ENCODE measurements at places on chromosomes 11 and 22.
A peak's percentile ranks its signal among the peaks of the same experiment; 100 is the strongest.

DNA sequence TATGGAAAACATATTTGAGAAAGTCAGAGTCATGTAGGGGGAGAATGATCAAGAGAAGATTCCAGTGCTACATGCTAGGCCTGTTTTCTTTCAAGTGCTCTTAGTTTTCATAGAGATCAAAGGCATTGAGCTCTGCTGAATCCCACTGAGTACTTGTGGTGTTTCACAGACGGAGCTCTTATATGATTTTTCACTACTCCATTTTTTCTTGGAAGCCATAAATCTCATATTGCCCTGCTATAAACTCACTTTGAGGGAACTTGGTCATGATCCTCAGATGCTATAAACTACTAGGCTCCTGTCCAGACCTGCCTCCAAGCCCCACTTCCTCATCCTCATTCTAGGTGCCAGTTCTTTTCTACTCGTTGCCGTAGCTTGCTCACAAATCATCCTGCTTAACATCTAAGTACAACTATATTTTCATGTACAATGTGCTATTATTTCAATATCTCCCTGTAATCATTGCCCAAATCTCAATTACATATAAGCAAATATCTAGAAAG is 180.8 kb upstream of the CCDC179 start:
- DNase-seq: no peak

DNA sequence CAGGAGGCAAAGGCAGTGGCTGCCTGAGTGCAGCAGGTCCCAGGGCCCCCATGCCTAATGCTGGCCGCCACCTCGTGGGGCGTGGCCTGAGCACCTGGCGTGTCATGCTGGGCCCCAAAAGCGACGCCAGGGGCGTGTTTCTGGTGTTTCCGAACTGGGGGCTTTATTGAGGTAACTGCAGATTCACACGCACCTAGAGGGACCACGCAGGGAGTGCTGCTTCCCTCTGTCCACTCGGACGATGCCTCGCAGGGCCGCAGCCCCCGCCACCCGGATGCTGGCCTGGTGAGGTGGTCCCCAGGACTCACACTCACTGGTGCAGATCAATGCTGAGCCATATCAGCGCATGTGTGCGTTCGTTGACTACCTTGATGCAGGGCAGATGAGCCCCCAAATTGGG is 736.2 kb downstream of the BRD1 start:
- no peak for DNase-seq

GRCh38 chr11:20388096-20389055 is 860 bp downstream of the PRMT3 start:
- peak; percentile 6 for DNase-seq

DNA sequence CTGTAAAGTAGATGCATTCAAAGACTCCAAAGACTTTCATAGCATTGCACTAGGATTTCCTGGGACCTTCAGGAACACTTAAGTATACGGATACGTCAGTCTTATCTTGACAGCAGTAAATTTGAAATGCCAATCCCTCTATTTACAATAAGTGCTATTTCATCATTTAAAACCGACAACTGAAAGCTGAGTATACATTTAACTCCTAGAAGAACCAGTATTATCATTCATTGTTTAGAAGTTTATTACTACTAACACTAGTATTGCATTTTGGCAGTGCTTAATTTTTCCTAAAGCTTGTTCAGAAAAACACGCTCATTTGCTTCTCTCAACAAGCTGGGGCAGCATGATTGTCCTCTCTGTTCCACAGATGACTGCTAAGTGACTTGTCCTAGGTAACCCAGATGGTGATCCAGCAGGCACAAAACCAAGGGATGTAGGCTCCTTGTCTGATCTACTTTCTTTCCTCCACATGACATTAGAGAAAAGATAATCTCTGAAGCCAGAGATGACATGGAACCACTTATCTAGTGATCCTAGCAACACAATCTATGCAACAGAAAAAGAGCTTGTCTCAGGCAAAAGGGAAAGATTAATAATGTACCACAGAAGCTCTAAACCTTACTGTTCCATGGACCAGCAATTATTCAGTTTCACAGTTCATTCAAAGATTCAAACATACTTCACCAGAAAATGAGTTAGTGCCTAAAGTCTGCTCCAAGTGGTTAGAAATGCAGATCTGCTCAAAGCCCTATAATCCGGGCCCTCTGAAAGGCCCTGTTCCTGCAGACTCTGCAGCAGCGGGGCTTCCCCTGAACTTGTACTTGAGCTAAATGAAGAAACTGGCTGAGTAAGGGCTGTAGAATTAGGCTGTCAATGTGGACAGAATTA is 5.2 kb downstream of the MAML2 start:
- DNase-seq: peak; percentile 43

GRCh38 chr11:72605973-72606747 is 68.1 kb downstream of the PDE2A start:
- DNase-seq: no peak

DNA sequence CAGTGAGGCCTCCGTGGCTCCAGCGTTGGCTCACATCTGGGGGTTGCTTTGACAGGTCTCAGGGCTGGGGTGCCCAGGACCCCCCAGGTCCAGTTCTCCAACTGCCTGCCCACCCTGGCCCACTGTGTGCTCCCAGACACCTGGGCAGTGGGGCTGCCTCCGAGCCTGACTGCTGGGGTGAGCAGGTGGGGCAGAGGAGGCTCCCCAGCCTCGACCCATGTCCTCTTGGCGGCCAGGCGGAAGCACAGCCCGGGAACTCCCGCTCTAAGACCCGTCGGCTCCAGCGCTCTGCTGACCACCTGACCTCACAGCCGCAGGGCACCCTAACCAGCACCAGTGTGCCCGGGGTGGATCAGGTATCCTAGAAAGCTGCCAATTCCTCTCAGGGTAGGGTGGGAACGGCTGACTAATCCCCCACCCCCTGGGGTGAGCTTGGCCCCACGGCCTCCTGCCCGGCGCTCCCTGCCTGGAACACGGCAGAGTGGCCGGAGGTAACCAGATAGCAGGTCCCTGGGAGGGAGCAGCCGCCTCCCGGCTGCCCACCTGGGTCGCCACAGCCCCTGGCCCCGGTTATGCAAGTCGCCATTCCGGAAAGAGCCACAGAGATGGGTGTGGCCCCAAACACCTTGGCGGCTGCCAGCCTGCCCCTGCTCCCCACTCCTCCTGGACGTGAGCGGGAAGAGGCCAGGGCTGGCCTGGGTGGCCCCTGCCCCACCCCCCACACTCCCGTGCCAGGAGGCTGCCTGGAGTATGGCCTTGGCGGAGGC is 19.2 kb upstream of the MUC5B start:
- DNase-seq: no peak

DNA sequence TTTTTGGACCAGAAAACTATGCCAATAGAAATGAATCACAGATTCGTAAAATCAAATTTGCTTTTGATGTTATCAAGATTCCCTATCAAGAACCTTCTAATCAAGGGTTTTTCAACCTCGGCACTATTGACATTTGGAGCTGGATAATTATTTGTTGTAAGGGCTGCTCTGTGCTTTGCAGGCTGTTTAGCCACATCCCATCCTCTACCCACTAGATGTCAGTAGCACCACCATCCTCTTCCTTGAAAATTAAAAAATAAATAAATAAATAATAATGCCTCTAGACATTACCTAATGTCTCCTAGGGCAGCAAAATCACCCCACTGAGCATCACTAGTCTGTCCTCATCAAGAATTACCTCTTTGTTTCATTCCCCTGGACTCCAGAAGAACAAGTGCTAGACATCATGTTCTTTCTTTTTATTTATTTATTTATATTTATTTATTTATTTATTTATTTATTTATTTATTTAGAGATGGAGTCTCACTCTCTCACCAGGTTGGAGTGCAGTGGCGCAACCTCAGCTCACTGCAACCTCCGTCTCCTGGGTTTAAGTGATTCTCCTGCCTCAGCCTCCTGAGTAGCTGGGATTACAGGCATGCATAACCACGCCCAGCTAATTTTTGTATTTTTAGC is 744.7 kb downstream of the KCNA4 start:
- DNase-seq: no peak

- no peak for DNase-seq
Measured at GRCh38 chr11:106001304-106002012, 20.6 kb downstream of the MSANTD4 start.

DNA sequence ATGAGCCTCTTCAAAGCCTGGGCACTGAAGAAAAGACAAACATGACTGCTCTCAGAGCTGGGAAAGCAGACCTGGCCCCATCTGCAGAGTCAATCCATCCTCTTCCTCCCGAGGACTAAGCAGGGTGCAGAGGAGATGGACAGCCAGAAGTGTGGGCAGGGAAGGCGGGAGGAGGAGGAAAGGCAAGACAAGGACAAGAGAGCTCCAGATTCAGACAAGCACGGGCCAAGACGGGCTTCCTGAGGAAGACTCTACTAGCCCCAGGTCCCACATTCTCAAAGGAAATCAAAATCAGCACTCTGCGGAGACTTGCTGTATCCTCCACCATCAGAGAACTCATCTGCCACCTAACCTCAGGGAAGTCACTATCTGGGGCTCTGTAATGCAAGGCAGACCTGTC is 28.5 kb downstream of the OPCML start:
- no peak for DNase-seq

Data from CD4-positive, alpha-beta T cell treated with Interleukin-12 subunit alpha and Interleukin-12 subunit beta, for 1 hour (primary cell).